Inflammatory macrophage treated with lipopolysaccharide for 4 hours (primary cell): ENCODE measurements at places on chromosomes 2 and 18.

- no peak for DNase-seq
Observed at GRCh38 chr2:100274566-100275199, 47.6 kb downstream of the LONRF2 start.

DNA sequence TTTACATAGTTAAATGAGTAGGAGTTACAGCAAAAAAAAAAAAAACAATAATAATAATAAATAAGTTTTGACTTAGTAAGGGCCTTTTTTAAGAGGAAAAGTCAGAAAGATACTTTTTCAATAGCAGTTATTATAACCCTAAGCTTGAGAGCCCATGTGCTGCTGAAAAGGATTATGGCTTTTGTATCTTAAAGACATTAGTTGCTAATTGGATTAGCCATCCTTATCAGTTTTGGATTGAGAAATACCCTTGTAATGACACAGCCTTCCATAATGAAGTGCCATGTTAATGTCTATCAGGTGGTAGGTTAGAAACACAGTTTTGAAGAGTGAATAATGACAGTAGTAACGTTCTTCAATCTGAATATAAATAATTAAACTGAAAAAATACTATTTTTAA is 554.0 kb downstream of the RIT2 start:
- no peak for DNase-seq

DNA sequence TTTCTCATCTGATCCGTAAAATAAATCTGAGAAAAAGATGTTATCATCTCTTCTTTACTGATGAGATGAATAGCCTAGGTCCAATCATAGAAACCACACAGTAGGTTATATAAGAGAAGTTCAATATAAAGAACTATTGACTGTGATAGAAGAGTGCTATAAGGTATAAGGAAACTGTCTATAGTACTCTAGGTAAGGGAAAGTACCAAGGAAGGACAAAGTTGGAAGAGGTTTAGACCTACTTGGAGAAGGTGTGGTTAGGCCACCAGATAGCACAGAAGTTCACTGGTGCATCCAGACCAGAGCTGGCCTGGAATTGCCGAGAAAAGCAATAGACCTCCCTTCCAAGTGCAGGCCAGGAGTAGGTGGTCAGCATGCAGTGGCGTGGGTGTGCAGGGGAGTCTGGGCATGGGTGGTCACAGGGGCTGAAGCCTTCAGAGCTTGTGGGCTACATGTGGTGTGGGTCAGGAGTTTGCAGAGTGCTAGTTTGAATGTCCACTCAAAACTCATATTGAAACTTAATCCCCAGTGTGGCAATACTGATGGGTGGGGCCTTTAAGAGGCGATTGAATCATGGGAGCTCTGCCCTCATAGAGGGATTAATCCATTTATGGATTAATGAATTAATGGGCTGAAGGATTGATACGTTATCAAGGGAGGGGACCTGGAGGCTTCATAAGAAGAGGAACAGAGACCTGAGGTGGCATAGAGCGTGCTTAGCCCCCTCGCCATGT is 86.3 kb downstream of the ALPK2 start:
- peak; percentile 72 for DNase-seq

DNA sequence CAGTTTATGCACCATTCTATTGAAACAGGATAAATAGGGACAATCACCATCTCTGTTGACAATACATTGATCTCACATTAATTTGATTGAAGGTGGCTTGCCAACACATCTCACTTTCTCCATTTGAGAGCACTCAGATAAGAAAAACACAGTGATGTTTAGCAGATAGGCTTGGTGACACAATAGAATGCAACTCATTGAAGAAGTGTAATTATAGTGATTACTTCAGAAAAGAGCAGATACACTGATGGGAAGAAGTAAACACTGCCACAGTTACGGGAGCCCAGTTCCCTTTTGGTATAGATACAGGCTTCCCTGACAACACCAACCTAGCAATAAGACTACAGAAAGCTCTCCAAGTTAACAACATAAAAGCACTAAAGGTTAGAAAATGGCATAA is 89.1 kb downstream of the FIGN start:
- no peak for DNase-seq

DNA sequence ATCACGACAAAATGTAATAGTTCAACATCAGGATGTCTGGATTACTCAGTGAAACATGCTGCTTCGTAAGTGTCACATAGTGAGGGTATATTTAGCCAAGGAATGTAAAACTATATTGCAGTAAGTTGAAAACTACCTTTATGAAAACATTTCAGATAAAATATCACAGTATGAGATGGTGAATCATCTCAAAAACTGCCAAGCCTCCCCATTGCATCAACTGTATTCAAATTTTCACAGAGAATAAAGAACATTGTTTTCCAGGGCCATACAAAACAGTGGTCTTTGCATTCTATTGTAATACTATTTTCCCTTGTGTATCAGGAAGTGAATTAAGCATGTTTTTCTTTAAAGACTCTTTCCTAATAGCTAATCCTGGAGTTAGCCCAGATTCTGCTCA is 47.6 kb upstream of the MSTN start:
- DNase-seq, result no peak

DNA sequence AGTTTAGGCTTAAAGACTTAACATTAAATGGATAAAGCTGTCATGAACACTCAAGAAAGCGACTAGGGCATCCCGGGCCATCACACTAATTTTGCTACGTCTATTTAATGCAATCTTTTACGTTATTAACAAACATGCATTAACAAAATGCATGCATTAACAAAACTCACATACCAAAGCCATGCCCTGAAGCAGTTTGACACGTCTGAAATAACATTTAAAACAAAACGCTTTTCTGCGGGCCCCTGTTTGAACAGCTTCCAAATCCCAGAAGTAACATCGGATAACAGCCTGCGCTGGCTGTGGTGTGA is 458 bp downstream of the B4GALT6 start:
- no peak for DNase-seq
